ENCODE measurements at places on chromosomes 7 and 10.

DNA sequence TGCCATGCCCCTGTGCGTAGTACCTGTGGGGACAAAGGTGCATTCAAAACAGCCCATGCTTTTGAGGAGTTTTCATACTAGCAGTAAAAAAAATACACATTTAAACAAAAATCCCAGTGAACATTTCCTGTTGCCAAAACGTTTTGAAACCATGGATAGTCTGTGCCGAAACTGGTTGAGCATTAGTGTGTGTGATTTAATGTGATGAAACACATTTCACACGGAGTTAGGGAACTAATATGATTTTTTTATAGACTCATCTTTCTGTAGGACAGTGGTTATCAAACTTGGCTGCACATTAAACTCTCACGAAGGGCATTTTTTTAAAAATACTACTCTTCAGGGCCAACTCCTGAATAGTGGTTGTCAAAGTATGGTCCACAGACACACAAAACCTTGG, 111.8 kb upstream of the CREB5 start:
- DNase-seq = no peak

DNA sequence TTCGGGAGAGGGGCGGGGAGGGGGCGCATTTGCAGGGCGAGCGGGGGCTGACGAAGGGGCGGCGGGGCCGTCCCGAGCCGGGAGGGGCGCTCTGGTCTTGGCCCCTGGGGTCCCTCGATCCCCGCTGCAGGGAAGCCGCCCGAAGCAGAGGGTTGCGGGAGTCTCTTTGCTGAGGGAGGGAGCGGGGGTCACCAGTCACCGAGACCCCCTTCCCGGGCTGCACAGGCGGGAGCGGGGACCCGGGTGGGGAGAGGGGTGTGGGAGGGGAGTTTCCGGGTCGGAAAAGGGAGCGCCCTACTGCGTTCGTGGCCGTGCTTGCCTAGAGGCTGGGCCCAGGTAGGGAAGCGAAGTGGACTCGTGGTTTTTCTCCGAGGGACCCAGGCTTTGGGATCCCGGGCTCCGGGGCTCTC, 422 bp downstream of the AP1S1 start:
- DNase-seq = no peak

- DNase-seq = no peak
These were observed 167.2 kb downstream of the CALN1 start for GRCh38 chr7:72244826-72245398.

- DNase-seq = no peak
These were observed 400.7 kb upstream of the FOXK1 start for GRCh38 chr7:4281231-4281993.

- no peak for DNase-seq
These were observed 166.8 kb downstream of the SORCS1 start for GRCh38 chr10:106997721-106998120.

DNA sequence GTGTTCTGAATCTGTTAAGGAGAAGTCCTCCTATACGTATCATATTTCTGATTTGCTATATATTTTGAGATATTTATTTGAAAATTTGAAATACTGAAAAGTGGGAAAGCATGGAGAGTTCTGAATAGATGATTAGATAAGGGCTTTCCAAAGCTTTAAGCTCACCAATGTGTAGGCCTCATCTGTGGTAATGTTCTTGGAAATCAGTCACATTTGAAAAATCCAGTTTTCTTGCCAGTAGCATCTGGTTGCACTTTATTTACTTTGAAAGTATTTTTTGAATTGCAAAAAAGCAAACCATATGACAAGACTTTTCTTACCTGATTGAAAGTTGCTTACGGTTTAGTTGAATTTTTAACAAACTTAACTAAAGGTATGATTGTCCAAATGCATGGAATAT, 21.7 kb downstream of the ADD3 start:
- no peak for DNase-seq

- DNase-seq = no peak
These were observed 50.3 kb downstream of the PALD1 start for GRCh38 chr10:70528741-70529362.

DNA sequence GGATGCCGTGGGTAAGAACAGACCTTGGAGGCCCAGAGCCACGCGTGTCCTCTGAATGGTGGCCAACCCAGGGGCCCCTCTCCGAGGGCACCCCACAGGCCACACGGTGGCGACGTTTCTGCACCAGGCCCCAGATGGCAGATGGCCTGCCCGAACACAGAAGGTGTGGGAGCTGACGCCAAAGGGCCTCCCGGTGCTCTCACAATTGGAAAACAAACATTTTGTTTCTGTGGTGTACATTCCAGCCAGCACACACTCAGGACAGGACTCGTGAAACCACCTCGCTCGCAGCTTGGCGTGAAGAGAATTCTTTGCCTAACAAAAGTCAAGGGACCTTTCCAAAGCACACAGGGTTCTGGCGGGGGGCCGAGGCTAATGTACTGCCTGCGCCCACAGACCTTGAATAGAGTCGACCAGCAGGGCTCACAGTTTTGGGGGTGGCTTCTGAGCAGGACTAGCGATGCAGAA, 112.1 kb downstream of the FAM53B start:
- peak; percentile 53 for DNase-seq

GRCh38 chr10:77687621-77688020, 50.0 kb upstream of the KCNMA1 start:
- no peak for DNase-seq

- DNase-seq = no peak
These were observed 40.2 kb downstream of the VWA2 start for GRCh38 chr10:114279289-114279688.

GRCh38 chr7:31455844-31456243, 58.0 kb upstream of the ITPRID1 start:
- DNase-seq = no peak

DNA sequence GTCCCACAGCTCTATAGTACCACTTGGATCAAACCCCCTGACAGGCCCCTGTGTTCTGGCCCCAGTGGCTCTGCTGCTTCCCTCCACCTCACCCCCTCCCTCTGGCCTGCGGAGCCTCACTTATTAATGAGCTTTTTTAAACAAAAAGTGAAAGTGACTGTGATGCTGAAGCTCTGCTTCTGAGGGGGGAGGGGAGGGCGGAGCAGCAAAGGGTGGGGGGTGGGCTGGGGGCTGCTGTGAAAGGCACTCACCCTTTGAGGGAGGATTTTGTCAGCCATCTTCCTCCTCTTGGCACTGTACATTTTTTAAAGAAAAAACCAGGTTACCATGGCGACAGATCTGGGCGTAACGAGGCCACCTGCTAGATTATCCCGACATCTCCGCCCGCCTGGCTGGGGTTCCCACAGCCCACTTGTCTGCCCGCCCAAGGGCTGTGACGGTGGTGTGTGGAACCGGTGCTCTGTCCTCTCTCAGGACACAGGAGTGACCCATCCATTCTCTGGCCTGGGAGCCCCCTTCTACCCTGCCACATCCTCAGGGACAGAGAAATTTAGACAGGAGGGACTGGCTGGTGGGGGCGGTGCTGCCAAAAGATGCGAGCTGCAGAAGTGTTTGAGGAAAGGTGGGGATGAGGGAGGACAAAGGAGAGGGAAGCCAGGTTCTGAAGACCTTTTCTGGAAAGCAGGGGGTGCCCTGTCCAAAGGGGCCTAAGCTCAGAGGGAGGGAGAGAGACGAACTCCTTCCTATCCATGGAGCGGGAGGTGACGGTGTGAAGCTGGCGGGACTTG, 4.9 kb downstream of the SMARCD3 start:
- DNase-seq = peak; percentile 60

- DNase-seq = no peak
These were observed 41.8 kb downstream of the NDUFB2 start for GRCh38 chr7:140738280-140738679.

DNA sequence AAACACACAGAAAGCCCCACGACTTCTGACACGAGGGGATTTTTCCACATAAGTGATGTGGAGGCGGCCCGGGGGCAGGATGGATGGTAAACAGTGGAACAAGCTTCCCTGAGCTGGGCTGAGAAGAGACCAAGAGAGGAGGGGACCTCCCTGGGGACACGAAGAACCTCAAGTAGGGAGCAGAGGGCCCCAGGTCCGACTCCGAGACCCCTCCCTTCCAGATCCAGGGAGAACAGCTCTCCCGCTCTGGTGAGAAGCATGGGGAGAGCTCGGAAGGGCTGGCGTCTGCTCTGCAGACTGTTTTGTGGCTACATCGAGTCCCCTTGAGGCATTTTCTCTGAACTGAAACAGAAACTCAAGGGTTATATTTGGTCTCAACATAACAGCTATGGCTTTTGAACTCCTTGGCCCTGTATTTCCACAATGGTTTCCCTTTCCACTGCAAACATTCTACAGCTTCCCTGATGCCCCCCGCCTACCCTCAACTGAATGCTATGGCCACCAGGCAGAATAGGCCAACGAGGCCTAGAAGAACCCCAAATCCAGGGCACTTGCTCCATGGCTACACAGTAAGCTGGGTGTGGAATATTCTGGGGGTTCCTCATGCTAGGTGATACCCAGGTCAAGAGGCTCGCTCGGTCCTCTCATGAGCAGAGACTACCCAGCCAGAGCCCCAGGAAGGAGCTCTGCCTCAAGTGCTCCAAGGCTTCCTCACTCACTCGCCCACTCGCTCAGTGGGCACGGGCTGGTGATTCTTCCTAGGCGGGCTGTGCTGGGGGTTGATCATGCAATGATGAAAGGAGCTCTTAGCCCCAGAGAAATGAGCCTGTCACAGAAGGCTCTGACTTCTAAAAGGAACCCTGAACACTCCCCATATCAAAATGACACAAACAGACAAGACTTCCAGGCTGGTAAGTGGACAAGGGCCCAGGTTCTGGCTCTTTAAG, 47.5 kb downstream of the FAM53B start:
- DNase-seq = peak; percentile 53

DNA sequence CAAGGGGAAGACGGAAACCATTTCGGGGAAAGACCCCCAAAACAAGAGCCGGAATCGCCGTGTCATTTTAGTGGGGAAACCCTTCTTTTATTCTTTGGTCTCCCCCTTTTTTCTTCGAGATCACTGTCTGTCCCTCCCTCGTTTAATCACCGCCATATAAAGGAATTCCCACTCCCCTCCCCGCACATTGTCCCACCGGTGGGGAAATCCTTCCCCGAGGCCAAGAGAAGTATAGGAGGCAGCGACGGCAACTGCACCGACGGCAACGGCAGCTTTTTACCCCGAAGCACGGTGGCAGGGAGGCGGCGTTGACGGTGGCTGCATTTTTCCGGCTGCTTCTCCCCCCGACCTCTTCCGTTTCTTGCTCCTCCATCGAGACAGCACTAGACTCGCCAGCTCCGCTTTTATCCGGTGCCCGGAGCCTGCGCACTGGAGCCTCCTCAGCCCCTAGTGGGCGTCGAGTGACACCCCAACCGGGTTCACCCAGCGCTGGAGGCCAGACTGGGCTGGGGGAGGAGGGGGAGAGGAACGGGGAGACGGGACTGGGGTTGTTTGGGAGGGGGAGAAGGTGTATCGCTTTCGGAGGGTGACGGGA, 687 bp upstream of the KMT2E start:
- DNase-seq = peak; percentile 88

GRCh38 chr10:43123361-43124093, 14.7 kb upstream of the CSGALNACT2 start:
- DNase-seq = no peak

DNA sequence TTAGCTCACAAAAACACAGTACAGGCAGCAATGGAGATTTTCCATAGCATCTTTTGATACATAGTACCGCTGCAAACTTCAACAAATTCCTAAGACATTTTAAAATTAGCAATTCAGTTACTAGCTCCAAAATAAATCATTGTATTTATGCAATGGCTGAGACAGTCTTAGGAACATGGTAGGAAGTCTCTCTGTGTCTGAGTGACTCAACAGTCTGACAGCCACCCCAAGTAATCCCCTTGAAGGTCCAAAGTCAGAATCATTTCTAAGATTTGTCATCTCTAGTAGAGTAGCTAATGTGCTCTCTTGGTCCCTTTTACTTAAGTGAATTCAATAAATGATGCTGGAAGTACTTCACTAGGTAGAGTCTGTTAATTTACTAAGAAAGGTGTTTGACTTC, 93.8 kb upstream of the NOBOX start:
- DNase-seq = no peak

DNA sequence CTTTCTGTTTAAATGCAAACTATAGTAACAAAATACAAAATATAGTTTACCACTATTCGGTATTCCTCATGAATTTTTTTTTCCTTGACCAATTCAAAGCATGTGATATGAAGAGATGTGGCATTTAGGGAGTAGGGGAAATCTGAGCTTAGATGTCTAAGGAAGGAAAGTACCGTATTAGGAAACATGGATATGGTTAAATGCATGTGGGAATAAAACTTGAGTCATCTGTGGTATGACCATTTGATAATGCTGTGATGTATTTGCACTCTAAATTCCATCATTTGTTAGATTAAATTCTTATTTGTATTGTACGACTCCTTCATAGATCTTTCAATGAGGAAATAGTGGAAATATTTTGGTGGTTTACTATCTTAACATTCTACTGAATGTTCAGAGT, 19.7 kb downstream of the AHR start:
- no peak for DNase-seq

- no peak for DNase-seq
These were observed 97.1 kb downstream of the CSTF2T start for GRCh38 chr10:51602326-51602725.

DNA sequence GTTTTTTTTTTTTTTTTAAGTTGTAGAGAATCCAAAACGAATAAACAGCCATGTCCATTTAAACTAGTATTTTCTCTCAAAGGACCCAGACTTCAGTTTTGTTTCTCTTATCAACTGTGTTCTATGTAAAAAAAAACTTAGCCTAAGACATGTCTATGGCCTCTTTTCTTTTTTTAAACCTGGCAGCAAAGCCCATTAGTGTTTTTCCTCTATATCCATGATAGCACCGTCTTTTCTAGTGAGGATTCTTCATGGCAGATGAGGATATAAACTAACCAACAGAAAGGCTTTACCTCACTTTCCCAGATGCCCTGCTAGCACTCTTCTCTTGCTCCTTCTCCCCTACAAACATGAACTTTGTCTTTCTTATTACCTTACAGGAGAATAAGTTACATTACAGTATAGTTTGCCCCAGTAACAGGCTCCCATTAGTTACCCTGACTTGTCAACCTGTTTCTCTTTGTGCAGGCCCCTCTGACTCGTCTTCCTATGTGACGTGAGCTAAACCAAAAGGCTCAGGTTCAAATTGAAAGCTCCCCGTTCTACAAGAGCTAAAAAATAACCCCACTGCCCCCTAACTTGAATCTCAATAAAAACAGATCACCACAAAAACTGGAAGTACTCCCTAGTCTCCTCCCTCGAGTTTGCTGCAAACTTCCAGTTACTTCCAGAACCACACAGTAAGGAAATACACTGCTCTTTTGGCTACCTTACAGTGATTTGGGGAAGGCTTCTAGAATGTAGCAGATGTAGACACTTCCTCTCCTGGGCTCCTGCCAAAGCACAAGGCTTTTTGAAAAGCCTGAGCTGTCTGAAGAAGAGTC, 20.1 kb downstream of the P4HA1 start:
- no peak for DNase-seq
